ENCODE measurements at places on chromosomes 16 and 17.
A peak's percentile ranks its signal among the peaks of the same experiment; 100 is the strongest.

GRCh38 chr16:23679274-23679985 lies 741 bp downstream of the PLK1 start:
- DNase-seq = peak; percentile 66

DNA sequence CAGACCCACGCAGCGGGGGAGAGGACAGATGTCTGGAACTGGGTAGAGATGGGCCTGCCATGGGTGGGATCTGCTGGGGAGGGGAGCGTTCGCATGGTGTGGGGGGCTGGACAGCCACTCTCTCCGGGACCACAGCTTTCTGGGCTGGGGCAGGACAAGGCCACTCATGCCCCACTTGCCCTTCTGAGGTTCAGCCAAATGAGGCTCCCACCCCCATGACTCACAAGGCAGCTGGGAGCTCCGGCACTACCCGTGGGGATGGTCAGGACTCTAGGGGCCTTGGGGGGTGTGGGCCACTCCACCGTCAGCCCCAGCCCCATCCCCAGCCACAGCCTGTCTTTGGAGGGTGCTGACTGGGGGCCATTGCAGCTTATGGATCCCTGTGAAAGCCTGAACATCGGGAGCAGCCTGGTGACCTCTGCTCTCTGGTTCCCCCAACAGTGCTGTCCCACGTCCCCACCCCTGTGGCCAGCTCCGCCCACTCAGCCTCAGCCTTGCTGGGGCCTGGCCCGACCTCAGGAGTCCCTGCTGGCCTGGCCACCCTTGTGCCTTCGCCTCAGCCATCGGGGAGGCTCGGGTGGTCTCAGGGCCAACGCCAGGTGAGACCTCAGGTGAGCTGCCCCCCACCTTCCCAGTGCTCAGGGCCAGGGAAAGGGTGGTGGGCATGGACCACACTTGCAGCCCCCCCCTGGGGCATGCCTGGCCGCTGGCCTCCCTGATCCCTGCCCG lies 4.7 kb upstream of the CDH15 start:
- no peak for DNase-seq

GRCh38 chr16:29760567-29761279 lies 14.9 kb upstream of the C16orf54 start:
- DNase-seq = no peak

DNA sequence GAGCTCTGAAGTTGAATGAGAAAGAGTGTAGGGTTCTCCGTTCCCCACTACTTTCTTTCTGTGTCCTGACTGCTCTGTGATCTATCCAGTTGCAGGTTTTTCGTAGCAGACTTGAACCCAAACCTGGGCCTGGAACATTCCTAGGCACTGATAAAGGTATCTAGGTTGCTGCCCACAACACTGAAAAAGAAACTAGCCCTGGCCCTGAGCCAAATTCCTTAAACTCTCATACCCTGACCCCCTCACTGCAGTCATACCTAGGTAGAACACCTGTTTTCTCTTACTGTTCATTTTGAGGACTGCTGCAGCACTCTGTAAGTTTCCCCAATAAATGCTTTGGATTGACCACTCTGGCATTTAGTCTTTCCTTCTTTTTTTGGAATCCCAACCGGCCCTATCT lies 5.4 kb downstream of the HYDIN start:
- no peak for DNase-seq

- DNase-seq = no peak
Observed at GRCh38 chr17:4576729-4577322, 7.5 kb upstream of the SMTNL2 start.

DNA sequence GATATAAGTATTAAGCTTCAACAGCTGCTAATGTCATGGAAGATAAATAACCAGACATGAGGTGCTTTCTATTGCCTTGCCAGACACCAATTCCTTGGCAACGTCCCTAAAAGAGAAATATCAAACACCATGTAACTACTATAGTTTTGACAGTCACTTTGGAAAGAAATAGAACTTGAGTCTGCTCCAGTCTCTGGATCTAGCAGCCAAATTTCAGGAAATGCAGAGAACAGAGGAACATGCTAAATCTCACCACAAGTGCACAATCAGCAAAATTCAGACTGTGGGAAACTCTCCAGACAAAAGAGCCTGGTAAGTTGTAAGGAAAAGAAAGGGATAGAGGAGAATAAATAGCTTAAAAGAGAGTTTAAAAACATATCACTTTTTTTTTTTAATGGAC lies 28.4 kb upstream of the TANC2 start:
- no peak for DNase-seq

- DNase-seq = no peak
Observed at GRCh38 chr17:8667421-8667820, 36.9 kb upstream of the MYH10 start.

- DNase-seq = no peak
Observed at GRCh38 chr16:58157951-58158540, 28.9 kb upstream of the CFAP20 start.

DNA sequence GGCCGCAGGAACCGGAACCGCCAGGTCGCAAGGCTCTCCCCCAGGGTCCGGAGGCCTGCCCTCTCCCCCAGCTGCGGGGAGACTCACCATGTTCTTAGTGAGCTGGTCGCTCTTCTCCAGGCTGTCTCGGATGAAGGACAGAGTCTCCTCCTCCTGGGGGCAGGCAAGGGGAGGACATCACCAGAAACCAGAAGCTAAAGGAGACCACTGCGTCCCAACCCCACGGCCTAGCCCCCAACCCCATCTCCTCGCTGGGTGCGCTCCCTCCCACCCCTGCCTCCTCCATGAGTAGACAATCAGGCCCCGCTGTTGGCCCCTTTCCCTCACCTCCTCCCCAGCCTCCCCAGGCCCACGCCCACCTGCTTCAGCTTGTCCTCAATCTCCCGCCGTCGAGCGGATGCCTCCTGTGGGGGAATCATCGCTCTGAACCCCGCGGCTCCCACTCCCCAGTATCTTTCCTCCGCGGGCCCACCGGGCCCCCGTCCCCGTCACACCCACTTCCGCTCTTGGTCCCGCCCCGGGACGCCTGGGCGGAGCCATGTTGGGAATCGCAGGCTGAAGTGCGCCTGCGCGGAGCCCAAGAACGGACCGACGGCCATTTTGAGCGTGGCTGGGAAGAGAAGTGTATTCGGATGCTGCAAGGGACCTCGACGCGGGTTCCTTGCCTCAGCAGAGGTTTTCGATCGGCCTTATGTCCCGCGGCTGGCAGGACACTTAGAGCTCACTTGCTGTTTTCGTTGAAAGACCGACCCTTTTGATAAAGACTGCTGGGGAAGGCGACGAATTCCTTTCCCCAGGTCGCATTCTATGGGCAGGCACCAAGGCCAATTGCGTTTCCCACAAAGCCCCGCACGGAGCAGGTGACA lies at the start of gene EXOC7:
TSS of gene EXOC7 (minus strand) at position 514 of the 866 bp plus-strand sequence. CDS start at position 419, 95 bp downstream.
- peak; percentile 84 for DNase-seq

- no peak for DNase-seq
Observed at GRCh38 chr17:1027044-1027443, 30.1 kb downstream of the TIMM22 start.

DNA sequence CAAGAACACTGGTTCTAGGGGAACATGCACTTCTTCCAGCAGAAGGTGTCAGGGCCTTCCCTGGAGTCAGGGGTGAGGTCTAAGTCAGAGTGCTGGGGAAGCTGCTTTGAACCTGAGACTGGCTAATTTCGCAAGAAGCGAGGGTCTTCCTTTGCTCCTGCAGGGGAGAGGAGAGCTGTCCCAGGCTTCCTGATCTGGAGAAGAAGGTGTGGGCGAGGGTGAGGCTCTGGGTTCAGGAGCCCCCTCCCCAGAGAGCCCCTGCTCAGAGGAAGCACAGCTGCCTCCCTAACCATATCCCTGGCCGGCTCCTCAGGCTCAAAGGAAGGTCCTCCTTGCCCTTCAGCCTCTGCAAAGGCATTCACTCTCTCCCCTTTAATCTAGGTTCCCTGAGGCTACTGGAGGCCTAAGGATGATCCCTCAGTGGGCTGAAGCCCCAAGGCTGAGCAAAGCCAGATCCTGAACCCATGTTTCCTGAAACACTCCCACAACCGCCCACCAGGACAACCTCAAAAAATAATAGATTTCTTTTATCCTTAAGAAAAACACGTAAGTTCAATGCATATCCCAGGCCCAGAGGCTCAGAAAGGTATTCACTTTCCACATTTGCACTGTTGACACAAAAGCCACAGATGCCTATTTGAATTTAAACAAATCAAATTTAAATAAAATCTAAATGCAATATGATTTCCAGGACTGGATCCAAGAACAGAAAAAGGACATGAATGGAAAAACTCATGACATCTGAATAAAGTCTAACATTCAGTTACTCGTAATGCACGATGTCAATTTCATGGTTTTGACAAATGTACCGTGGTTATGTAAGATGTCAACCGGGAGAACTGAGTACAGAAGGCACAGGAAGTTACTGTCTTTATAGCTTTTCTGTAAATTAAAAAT lies 71.5 kb upstream of the RCVRN start:
- no peak for DNase-seq

DNA sequence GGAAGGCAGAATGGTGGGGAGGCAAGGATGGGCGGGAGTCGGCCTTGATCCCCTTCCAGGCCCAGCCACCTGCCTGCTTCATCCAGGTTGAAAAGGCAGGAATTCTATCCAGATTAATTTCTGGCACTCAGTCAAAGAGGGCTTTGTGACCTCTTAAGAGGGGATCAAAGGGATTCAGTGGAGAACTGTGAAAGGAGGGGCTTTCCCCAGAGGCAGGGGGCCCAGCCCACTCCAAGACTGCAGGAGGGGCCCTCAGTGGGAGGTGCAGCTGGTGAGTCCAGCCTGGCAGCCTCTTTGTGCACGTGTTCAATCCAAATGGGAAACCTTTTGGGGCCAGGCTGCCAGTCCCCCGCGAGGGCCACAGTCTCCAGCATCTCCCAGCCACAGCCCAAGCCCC lies 148.5 kb upstream of the PLCG2 start:
- no peak for DNase-seq

DNA sequence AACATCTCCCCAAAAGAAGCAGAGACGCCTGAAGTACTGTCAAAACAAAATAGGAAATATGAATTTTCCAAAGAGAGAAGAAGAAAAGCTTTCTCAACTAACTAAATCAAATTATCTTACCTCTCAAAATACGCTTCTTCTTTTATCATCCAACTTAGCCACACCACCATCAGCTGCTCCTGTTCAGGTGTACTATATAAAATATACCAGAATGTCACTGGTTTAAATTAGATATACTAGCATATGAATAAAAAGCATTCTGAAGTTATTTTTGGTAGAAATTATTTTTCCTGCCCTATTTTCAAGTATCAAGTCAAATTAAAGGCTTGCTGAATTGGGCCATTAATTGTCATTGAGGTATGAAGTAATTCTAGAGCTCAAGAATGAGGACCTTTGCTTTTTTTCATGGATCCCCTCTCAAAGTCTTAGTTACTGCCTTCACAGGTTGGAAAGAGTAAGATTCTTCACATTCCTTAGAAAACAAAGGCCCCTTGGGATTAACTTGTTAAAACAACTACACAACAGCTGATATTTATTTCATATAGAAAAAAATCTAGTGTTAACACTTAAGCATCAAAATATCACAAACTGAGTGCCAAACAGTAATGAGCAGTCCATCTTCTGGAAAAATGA lies 30.1 kb downstream of the INTS2 start:
- DNase-seq = no peak

- peak; percentile 49 for DNase-seq
Observed at GRCh38 chr16:66481081-66481942, 54.2 kb downstream of the BEAN1 start.

DNA sequence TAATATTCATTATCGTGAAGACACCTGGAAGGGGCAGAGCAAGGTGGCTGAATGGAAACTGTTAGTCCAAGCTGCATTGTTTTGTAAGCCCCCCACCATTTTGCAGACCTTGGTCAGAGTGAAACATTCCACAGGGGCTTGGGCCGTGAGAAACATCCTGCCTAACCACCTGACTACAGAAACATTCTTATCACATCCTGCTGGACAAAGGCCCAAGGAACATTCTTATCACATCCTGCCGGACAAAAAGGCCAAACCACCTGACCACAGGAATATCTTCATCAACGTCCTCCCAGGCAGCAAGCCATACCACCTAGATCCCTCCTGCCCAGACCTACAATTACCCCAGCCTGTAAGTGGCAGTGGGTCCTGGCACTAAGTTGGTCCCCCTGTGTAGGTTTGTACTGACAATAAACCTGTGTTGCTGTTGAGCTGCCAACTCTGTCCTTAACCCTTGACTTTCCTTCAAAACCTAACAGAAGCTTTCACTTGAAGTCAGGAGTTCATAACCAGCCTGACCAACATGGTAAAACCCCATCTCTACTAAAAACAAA lies 19.6 kb downstream of the ATF7IP2 start:
- no peak for DNase-seq

DNA sequence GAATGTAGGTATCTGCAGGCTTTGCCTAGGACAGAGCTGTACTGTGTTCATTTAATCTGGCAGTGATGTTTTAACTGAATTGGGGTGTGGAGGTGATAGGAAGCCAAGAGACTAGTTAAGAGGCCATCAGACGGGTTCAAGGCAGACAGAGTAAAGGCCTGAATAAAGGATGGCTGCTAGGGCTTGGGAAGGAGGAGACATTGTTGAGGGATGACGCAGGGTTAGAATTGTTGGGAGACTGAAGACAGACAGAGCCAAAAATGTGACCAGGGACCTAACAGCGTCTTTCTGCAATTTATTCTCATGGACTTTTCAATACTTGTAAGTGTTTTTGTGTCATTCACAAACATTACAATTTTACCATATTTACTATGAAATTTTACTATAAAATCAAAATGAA lies 48.6 kb upstream of the MYH10 start:
- no peak for DNase-seq

DNA sequence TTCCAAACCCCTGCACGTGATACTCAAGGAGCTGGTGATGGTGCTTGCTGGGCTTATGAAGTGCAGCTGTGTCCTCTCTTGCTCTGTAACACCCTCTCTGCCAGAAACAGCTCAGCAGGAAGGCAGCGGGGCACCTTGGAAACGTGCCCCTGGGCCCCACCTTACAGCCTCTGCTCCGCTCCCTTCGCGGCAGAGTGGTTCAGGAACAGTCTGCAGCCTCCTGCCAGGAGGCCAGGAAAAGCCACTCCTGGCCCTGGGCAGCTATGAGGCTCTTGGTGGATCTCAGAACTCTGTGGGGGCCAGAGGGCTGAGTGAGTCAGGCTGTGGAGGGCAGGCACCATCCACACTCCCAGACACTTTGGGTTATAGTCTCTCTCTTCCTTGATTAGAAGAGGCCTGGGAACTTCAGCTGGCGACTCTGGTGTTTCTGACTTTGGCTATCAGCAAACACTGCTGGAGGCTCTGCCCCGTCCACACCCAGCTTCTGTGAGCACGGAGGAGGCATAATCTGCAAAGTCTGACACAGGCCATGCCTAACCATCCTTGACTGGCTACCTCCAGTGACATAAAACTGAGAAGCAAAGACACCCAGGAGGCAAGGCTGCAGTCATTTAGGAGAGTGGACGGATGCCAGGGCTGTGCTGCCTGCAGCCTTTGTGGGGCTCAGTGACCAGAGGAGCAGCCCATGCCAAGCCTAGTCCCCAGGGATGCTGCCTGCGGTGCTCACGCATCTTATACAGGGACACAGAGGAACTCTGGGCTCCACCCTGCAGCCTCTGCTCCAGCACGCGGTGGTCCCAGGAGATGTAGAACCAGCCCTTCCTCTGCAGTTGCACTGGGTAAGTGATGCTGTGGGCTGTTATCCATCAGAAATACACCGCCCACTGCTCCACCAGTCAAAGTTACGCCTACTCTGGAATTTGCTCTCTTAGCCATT lies 65.3 kb downstream of the METRNL start:
- DNase-seq = no peak

- DNase-seq = no peak
Observed at GRCh38 chr16:68093816-68094613, 8.8 kb downstream of the NFATC3 start.
